ENCODE measurements at places on chromosomes 3 and 15.
A peak's percentile ranks its signal among the peaks of the same experiment; 100 is the strongest.

GRCh38 chr3:69320871-69321271 lies 65.0 kb downstream of the FRMD4B start:
- DNase-seq: no peak

DNA sequence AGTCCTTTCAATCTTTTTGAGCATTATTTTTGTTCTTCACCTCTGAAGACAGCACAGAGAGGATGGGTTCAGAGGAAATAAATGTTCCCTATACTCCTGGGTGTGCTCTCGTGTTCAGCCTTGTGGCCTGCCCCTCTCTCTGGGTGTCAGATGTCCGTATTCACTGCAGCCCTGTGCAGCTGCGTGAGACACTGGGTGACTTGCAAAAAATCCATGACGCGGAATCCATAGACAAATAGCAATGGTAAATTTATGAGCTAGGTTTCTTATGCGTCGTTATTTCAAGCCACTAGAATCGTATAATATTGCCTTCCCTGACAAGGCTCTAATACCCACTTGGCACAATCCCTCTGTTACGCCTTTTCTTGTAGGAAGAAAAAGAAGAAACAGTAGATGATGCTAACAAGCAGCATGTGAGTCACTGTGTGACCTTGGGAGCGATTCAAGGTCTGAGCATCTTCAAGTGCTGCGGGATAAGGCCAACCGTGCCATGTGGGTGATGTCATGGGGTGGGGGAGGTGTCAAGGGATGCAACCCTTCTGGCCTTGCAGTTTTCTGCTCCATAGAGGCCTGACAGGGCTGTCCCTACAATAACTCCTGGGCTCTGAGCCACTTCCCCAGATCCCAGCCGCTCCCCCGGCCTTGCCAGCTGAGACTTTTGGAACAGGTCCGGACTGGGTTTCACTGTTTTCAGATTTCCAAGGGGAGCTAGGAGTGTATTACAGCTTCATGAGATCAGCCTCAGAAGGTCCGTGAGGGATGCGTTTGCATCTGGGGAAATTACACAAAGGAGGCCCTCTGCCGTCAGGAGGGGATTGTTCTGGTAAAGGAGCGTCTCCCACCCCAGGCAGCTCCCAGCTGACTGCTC lies 47.6 kb upstream of the POMGNT2 start:
- DNase-seq: no peak

DNA sequence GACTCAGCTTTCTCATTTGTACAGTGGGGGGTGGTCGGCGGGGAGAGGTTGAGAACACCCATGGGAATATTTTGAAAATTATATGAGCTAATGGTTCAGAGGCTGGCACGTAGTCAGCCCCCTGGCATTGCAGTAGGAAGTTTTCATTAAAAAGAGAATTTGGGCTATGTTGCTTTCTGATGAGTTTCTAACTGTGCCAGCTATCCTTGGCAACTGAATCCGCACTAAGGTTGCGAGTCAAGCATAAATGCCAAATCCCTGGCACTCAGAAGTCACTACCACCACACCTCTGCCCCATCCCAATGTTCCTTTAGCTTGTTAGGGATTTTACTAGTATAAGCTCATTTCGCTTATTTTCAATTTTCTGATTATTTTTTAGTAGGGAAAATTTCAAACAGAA lies 91.6 kb downstream of the DNASE1L3 start:
- no peak for DNase-seq

- peak; percentile 7 for DNase-seq
These were observed 5.0 kb upstream of the AP3S2 start for GRCh38 chr15:89898614-89899294.

DNA sequence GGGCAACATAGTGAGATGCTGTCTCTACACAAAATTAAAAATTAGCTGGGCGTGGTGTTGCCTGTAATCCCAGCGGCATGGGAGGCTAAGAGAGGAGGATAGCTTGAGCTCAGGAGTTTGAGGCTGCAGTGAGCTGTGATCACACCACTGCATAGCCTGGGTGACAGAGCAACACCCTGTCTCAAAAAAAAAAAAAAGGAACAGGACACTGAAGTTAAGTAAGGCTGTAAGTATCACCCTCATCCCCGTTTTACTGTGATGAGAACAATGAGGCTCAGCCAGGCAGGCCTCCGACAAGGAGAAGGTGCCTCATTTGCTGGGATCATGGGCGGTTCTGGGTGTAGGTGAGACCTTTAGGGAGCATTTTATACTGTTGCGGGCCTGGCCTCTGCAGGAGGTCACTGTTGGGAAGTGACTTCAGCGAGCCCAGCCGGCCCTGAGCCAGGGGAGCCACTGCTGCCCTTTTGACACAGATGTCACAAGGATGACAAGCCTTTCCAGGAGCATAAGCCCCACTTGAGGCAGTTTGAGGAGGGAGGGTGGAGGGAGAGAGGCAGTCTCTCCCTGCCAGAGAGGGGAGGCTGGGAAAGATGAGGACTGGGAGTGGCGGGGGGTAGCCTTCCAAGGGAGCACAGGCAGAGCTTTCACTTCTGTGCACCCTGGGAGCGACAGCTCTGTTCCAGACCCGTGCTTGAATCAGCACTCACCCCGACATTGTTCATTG lies 30.8 kb downstream of the IRAK2 start:
- no peak for DNase-seq

GRCh38 chr3:129249284-129250065 lies at the start of gene COPG1:
TSS of gene COPG1 (plus strand) at chr3:129249606. CDS start at chr3:129249710, 104 bp downstream.
- DNase-seq: peak; percentile 71

DNA sequence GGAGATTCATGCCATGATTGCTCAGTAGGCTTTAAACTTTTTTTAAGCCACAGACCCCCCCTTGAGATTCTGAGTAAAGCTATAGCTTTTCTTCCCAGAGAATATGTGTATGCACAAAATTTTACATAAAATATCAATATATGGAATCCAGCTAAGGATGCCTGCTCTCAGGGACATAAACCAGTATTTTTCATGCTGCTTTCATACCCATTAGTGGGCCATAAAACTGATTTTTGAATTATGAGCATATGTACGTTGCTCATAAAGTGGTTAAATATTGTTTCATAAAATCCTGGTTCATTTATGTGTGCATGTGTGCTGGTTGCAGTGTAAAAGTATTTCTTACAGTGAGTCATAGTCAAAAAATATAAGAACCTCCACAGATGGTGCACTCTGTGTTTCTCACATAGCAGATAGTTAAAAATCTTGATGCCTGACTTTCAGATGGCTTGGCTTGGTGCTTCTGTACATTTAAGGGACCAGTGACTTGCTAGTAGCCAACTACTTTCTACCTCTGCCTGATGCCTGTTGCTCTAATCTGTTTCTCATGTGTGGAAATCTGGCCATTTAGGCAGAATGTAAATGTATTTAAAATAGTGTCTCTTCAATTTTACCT lies 71.9 kb downstream of the ARHGEF26 start:
- no peak for DNase-seq

DNA sequence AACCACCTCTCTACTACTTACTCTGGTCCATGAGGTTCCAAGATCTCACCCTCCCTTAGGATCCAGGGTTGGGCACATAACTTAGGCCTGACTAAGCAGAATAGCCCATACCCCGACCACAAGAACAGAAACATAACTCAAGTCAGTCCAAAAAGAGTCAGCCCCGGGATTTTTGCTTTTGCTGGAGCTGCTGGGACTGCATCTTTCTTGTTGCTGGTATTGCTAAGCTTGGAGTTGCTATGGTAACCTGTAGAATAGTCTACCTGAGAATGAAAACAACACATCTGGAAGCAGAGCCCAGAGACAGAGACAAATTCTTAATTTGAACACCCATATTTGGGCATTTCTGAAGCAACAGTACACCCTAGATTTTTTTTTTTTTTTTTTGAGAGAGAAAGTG lies 6.5 kb downstream of the RUBCN start:
- DNase-seq: no peak

DNA sequence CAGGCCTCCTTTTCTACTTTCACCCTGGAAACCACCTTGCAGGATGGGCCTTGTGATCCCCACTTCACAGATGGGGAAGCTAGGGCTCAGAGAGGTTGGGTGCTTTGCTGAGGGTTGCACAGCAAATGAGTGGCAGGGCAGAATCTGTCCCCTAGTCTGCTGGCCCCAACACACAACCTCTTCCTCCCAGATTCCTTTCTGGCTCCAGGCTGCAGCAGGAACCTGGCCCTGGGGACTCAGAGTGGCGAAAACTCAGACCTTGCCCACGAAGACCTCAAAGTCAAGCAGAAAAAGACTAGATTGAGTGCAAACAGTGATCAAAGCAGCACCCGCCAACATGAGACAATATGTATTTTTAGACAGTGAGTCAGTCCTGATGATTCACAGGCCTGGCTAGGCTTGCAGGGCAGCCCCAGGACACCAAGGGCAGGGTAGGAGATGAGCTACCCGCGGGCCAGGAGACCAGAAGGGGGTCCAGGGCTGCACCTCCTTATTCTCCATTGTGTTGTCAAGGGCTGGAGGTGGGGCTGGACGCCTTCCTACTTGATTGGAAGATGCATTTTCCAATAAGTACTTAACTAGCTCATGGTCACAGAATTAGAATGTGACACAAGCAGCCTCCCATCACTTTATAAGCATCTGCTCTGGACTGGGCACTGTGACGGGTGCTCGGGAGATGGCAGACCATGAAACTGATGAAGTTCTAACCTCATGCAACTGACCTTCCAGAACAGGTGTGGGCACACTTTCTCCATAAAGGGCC lies 23.9 kb downstream of the GOLGA6L2 start:
- no peak for DNase-seq

- DNase-seq: no peak
These were observed 14.7 kb downstream of the IDH2 start for GRCh38 chr15:90087454-90088154.

DNA sequence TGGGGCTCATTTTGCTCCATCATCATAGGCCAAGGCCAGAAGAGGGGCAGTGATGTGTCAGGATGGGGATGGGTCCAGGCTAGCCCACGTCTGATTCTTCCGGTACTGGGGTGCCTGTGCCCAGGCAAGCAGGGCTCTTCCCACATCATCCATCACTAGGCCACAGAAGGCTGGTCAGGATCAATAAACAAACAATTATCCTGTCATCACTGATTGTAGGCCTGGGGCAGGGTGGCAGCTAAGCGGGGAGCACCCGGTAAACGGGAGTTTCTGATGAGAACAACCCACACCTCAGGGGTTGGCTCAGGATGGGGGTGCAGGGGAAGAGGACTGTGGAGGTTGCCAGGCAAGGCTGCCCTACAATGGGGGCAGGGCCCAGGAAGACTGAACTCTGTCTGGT lies 18.1 kb upstream of the CACNA2D2 start:
- no peak for DNase-seq

GRCh38 chr15:71149646-71150557 lies 34.6 kb downstream of the THSD4 start:
- no peak for DNase-seq

- DNase-seq: no peak
These were observed 1.8 kb downstream of the LIMD1 start for GRCh38 chr3:45596290-45596791.

- DNase-seq: no peak
These were observed 183.2 kb downstream of the P3H2 start for GRCh38 chr3:189937302-189938127.

GRCh38 chr3:116950301-116951055 lies 240.9 kb downstream of the TUSC7 start:
- DNase-seq: no peak

DNA sequence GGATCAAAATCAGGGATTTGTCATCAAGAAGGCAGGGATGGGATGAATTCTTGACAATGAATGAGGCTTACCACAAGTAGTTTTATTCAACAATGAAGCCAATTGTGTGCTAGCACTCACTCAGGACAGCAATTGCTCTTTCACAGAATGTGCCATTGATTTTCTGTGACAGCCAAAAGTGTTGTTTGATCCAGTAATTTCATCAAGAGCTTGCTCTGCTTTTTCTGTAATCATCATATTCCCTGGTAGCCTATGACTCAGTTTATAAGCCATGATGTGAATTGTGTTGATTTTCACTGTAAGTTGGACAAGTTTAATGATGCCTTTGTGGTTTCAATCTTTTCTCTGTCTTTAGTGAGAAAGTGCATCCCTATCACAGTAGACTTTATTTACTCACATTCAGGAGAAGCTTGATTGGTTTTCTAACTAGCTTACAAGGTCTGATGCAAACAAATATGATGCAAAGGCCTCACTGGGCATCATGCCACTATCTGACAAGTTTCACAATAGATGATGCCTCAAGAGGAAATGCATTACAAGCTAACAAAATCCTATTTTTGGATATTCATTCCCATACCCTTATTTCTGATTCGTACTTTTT lies 13.6 kb upstream of the CSRNP1 start:
- no peak for DNase-seq

DNA sequence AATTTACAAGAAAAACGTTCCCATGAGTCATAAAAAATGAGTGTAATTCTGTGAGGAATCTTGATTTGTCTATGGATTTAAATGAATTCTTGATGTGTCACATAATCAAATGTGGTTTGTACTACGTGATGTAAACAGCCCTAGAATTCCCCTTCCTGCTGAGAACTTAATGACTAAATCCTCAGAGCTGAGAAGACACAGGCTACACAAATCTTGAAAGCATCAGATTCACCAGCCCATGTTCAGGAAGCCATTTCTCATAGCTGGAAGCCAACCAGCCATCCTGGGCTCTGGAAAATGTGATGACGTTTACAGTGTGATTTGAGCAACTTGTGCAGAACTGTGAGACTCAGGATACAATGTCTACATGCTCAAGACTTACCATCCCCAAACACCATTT lies 193.7 kb upstream of the MME start:
- DNase-seq: no peak

GRCh38 chr3:133881939-133882825 lies 13.5 kb downstream of the RAB6B start:
- DNase-seq: no peak

- no peak for DNase-seq
These were observed 94.6 kb upstream of the LMOD3 start for GRCh38 chr3:69216981-69217380.

DNA sequence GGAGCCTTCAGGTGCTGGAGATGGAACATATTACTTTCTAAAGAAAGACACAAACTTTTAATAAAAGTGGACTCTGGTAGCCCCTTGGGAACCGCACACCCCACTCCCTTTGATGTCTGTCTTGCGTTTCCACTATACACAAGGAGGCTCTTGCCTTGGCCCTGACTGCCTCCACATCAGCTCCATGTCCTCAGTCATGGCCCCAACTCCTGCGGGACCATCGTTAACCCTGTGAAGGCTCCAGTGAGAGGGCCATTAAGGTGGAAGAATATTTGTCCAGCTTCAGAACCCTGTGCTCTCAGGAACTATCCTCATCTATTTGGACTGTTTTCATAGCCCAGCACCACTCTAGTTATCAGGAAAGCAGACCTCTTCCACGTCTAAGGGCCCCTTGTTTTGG lies 16.1 kb upstream of the BFSP2 start:
- no peak for DNase-seq

DNA sequence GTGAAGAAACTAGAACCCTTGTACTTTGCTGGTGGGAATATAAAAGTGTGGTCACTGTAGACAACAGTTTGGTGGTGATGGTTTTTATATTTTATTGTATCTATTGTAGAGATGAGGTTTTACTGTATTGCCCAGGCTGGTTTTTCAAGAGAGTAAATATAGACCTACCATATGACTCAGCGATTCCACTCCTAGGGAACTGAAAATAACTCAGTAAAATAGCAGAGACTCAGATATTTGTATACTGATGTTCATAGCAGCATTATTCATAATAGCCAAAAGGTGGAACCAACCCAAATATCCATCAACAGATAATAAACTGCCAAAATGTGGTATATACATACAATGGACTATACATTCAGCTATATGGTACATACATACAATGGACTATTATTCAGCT lies 68.8 kb upstream of the IL12A start:
- DNase-seq: no peak

- no peak for DNase-seq
These were observed 110.9 kb upstream of the THRB start for GRCh38 chr3:24605511-24606028.
